ENCODE measurements at places on chromosomes 1 and 21. TPM values are rescaled to one million over a fixed set of nuclear protein-coding genes. Genes with fewer than 3 reads are reported as not detected.

The ZSWIM5 gene
- under 0.01 TPM for total RNA-seq

The HSPB7 gene
- total RNA-seq = 0.22 TPM

The DCDC2B gene
- not detected for total RNA-seq

The NR1I3 gene
- not detected for total RNA-seq

The MAP1LC3C gene
- not detected for total RNA-seq

The RPS27 gene
- 948 TPM for total RNA-seq

The A3GALT2 gene
- total RNA-seq = not detected

The AQP10 gene
- total RNA-seq = not detected

The FCRL5 gene
- total RNA-seq = not detected

The TCHH gene
- total RNA-seq = 0.11 TPM

The LAMC1 gene
- 488 TPM for total RNA-seq

The ACBD3 gene
- 52.2 TPM for total RNA-seq

The CYP2J2 gene
- total RNA-seq = 2.4 TPM

The CFHR4 gene
- not detected for total RNA-seq

The RNU1-3 gene
- total RNA-seq = under 0.01 TPM

The KCNK2 gene
- 0.11 TPM for total RNA-seq

The PLA2G2F gene
- under 0.01 TPM for total RNA-seq

The MAP7D1 gene
- total RNA-seq = 168 TPM

The FOXO6 gene
- total RNA-seq = 0.11 TPM

The ATP5IF1 gene
- total RNA-seq = 103 TPM

The IFNLR1 gene
- 7.1 TPM for total RNA-seq

The LEMD1 gene
- 14.5 TPM for total RNA-seq

The PDC gene
- total RNA-seq = not detected

The PSEN2 gene
- 6.7 TPM for total RNA-seq

The F13B gene
- total RNA-seq = not detected

The ATAD3A gene
- 14.5 TPM for total RNA-seq

The SPSB1 gene
- 98.4 TPM for total RNA-seq

The TMEM52 gene
- total RNA-seq = 0.54 TPM

The OR2L2 gene
- not detected for total RNA-seq

The RNU1-2 gene
- total RNA-seq = under 0.01 TPM

The SPATA21 gene
- total RNA-seq = not detected

The ASTN1 gene
- 0.39 TPM for total RNA-seq

The FCRL2 gene
- not detected for total RNA-seq

The FALEC gene
- not detected for total RNA-seq

The TSPEAR gene
- total RNA-seq = not detected

Measured in placental epithelial cell (primary cell).